ENCODE measurements at places on chromosomes 6 and 20. TPM values are rescaled to one million over a fixed set of nuclear protein-coding genes. Genes with fewer than 3 reads are reported as not detected.

DNA sequence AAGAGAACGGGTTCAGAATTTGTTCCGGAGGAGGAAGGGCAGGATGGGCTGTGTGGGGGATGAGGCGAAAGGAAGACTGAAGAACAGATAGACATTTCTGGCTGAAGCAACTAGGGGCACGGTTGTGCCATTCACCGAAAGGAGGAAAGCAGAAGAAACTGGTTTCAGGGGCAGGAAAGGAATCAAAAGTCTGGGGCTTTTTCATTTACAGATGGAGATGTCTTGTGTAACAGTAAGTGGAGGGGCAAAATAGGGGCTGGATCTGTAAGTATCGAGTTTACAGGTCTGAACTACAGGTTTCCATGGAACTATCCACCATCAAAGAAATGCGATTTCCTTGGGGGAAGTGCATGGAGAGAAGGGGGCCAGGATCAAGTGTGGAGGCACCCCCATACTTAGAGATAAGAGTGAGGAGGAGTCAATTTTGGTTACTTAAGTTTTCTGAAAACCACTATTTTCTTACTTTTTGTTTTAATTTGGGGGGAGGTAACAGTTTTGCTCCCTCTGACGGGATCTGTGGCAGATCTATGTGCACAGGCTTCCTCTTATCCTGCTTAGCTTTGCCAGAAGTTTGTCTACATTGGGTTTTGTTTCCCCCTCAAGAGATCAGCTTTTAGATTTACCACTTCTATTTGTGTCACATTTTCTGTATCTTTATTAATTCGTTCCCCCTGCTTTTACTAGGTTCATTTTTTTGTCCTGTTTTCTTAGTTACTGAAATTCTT, 120.1 kb downstream of the SLC23A2 start:
- DNase-seq = peak; percentile 3

DNA sequence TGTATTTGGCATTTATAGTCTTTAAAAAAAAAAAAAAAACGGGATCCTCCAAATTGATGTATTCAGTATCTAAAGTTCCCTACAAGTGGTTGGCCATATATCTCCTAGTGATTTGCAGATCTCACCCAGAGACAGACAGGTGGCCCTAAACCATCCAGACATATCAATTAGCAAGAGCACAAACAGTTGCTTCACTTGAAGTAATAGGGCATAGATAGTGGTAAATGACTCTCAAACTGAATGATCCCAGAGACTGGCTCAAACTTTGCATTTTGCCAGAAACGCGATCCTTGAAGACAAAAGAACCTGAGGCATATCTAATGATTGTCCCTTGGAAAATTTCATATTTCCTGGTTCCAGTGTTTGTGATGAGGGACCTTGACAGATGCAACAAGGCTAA, 54.6 kb downstream of the HMGCLL1 start:
- DNase-seq = no peak

DNA sequence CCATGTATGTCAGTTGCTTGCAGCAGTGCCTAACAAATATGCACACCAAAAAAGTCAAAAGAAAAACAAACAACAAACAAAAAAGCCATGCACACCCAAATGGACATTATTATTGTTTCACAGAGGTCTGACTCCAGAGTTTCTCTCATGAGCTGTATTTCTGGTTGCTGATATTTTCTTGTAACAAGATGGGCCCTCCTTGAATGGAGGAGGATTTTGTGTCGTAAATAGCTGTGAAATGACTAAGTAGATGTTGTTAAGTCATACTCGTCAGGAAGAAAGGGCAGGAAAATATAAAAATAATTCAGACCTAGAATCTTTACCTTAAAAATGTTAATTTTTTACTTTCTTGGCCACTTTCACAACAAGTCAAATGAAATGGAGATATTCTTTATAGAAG, 96.0 kb downstream of the PLEKHG1 start:
- no peak for DNase-seq

- DNase-seq = peak; percentile 54
Measured at GRCh38 chr20:5714261-5715041, 35.8 kb upstream of the SHLD1 start.

DNA sequence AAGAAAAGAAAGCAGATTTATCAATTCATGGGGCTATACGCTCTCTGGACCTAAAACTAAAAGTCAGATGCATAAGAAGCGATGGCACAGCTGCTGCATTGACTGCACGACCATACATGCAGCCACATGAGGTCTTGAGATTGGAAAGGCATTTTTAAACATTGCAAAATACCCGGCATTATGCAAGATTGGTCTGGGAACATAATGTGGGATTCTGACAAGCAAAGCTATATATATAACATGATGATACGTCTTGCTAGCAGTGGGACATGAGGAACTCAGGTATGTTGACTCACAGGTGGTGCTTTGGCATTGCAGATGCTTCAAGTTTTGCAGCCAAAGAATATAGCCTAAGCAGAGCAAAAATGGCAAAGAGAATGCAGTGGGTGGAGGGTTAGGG, 55.1 kb downstream of the SAMD3 start:
- DNase-seq = no peak

DNA sequence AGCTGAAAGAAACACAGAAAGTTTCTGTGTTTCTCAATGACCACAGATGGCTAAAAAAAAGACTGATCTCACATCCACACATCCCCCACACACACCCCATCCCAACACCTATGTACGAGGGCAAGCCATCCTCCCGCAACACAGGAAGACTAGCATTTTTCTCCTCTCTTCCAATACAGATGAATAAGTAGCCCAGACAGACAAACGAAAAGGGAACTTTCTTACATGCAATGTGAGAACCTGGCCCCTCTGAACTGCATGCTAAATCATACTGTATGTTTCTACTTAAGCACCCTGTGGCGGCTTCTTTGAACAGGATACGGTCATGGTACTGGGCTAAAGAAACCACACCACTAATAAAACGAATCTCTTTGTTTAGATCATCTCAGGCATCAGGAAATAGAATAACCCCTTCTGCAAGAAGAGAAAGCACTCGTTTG, 116.2 kb downstream of the GMDS start:
- DNase-seq = no peak

GRCh38 chr20:62793757-62794006, 2.6 kb upstream of the MRGBP start:
- no peak for DNase-seq

DNA sequence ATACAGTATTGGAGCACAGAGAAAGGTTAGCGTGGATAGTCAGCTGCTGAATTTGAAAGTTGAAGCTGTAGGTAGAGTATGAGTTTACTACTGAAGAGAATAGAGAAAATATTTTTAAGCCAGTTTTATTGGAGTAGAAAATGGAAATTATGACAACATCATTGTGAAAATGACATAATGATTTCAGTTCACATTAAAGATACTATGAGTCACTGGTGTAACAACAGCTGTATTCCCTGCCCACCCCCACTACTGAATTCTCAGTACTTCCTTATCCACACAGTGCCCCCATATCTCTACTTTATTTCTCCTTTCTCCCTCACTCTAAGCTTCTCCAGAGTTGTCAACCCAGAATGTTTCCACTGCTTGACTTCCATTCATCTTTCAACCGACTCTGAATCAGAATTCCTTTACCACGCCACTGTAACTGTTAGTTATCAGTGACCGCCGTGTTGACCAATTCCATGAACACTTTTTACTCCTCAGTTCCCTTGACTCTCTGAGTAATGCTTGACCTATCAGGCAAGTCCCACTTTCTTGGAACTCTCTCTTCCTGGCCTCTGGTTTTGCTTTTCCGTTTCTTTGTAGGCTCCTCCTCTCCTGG, 139.6 kb downstream of the AIG1 start:
- no peak for DNase-seq

- DNase-seq = peak; percentile 93
Measured at GRCh38 chr20:25237610-25238318, 10.1 kb upstream of the PYGB start.

DNA sequence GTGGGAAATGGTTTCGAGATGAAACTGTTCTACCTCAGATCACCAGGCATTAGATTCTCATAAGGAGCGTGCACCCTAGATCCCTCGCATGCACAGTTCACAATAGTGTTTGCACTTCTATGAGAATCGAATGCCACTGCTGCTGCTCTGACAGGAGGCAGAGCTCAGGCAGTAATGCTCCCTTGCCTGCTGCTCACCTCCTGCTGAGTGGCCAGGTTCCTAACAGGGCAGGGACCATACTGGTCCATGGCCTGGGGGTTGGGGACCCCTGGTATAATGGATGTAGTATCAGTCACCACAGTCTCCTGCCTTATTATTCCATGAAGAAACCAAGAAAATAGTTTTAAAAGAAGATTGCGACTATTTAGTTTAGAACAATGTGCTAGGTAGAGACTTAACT, 127.5 kb downstream of the BCKDHB start:
- DNase-seq = no peak

GRCh38 chr6:137717074-137718073, 149.7 kb upstream of the TNFAIP3 start:
- no peak for DNase-seq

DNA sequence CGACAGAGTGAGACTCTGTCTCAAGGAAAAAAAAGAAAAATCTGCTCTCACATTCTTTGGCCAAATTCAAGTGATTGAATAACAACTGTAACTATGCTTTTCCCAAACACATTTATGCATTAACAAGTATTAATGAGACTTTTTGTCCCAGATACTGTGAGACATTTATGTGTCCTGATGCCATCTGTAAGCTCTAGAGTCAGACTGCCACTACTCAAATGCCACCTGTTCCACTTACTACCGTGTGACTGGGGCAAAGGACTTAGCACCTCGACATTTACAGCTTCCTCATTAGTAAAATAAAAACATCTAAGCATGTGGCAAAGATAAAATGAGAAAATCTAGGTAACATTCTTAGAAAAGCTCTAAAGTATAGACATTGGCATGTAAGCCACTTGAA, 178.1 kb upstream of the MARCKS start:
- DNase-seq = no peak

DNA sequence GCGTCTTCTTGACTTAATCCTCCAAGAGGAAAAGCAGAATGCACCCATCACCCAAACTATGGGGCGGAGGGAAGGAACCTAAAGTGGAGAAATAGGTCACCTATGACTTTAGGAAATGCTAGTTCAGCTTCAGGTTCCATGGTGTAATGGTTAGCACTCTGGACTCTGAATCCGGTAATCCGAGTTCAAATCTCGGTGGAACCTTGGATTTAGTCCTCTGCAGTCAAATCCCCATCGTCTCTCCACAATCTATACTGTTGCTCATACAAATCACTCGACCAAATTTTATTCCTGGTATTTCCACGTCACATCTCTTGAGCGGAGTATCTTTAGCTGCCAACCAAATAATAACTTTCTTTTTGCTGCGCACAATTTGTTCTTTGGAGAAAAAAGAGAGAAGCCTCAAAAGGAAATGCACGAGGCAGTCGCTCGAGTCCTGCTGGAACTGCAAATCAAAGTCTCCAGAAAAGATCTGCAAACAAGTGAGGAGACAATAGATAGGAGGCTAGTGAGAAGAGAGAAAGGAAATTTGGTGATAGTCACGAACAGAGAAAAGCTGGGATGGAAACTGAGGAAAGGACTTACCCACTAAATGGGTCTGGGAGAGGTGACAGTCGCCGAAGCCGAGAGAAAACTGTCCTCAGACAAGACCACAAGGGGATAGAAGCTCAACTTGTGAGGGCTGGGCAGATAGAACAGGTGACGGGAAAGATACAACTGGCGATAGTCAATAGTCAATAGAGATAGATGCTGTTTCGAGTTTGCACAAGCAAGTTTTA, 16.6 kb downstream of the POM121L2 start:
- no peak for DNase-seq

DNA sequence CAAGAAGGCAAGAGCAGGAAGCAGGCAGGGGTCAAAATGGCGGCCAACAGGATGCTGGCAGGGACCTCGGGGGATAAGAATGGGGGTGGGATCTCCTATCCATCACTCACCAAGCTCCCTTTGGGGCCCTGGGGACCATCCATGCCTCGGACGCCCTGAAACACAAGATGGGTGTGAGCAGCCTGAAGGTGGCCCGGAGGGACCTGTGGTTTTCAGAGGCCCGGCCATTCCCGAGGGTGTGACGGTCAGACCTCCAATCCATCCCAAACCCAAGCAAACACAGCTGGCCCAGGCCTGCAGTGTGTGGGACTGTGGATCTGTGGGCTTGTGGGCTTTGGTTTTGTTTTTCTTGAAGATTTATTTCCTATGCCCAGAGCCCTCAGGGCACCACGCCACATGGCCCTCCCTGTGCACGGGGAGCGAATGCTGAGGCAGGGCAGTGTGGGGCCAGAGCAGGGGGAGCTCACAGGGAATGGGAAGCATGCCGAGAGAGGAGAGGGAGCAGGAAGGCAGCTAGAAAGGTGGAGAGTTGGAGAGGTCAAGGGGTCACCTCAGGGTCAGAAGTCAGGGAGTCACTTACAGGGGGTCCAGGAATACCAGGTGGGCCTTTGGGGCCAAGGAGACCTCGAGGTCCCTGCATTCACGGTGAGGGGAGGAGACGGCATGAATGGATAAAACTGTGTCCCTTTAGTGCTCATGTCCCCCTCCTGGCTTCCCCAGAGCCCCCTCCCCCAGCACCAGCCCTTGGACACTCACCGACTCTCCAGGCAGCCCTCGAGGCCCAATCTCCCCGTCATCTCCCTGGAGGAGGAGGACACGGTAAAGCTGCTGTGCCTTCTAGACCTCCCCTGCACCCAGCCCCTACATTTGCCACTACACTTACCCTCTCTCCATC, 14.5 kb downstream of the COL11A2 start:
- no peak for DNase-seq

GRCh38 chr6:37048851-37049757, 43.6 kb downstream of the FGD2 start:
- peak; percentile 94 for DNase-seq

DNA sequence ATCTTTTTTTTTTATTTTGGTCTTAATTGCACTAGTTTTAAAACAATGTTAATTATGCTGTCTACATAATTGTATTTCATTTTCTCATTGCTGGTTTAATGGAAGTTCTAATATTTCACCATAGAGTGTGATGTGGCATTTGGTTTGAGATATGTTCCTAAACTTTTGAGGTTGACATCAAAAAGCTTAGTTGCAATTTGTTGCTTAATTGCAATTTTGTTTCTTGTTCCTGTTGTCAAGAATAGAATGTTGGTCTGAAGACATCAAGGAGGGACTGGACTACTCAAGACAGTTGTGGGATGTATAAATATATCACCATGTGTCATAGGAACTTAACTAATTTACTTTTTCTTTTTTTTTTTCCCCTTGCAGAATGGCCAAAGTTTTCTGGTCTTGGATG, 12.5 kb downstream of the HSF2 start:
- DNase-seq = no peak

DNA sequence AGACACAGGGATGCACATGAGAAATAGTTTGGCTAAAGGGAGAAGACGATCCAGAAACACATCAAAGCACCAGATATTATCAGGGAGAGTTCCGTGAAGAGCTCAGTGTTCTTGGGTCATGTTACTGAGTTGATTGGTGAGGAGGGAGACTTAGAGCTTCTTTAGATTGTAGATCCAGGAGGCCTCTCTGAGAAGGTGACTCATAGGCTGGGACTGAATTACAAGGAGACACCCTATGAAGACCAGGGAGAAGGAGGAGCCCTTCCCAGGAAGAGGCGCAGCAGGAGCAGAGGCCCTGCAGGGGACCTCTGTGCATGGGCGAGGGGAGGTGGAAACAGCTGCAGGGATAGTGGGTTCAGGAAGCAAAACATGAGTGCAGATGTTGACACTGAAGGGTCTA, 196.5 kb downstream of the SLC24A3 start:
- no peak for DNase-seq

SLC17A3 gene
- not detected for polyA plus RNA-seq

CEP85L gene
- polyA plus RNA-seq = 38.3 TPM

SLC22A7 gene
- polyA plus RNA-seq = not detected

PBOV1 gene
- not detected for polyA plus RNA-seq

RSPH3 gene
- polyA plus RNA-seq = 4.6 TPM

TOX2 gene
- 0.56 TPM for polyA plus RNA-seq

IL17A gene
- not detected for polyA plus RNA-seq

FUT9 gene
- polyA plus RNA-seq = not detected

All from CD14-positive monocyte (primary cell).